Cerebellum (tissue), 4 donors: ENCODE measurements at places on chromosomes 7 and 10. TPM values are rescaled to one million over a fixed set of nuclear protein-coding genes. Genes with fewer than 3 reads are reported as not detected.

The C10orf105 gene
- 1.00 TPM for total RNA-seq

The SPDYE18 gene
- 1.3 TPM for total RNA-seq

The DCLRE1A gene
- total RNA-seq: 12.7 TPM

The MAGI2 gene
- 101 TPM for total RNA-seq

The VGF gene
- total RNA-seq: 21.2 TPM

The LRIT1 gene
- total RNA-seq: not detected

DNA sequence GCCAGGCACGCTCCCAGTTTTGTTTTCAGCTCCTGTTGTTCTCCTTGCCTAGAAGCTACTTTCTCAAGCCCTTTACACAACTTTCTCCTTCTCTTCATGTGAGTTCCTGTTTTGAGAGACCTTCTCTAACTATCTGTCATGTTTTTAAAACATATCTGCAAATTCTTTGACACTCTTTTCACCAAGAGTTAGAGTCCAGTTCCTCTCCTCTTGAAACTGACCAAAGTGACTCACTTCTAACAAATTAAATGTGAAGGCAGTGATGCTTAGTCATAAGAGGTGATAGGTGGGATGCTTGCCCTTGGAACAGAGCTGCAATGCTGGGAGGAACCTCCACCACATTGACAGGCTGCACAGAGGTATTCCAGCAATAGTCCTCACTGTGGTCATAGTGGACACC lies 25.3 kb downstream of the ZSCAN25 start:
- no peak for DNase-seq

DNA sequence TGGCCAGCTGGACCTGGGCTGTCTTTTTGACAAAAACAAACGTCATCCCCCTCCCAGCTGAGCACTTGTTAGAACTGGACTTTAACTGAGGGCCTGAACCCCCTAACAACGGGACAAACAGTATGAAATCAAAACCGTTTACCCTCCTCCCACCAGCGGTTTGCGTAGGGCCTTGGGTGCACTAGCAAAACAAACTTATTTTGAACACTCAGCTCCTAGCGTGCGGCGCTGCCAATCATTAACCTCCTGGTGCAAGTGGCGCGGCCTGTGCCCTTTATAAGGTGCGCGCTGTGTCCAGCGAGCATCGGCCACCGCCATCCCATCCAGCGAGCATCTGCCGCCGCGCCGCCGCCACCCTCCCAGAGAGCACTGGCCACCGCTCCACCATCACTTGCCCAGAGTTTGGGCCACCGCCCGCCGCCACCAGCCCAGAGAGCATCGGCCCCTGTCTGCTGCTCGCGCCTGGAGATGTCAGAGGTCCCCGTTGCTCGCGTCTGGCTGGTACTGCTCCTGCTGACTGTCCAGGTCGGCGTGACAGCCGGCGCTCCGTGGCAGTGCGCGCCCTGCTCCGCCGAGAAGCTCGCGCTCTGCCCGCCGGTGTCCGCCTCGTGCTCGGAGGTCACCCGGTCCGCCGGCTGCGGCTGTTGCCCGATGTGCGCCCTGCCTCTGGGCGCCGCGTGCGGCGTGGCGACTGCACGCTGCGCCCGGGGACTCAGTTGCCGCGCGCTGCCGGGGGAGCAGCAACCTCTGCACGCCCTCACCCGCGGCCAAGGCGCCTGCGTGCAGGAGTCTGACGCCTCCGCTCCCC lies at the start of gene IGFBP1:
IGFBP1 (plus strand) TSS at position 304 of the 808 bp plus-strand sequence; CDS start at position 469, 165 bp downstream.
- DNase-seq: no peak

GRCh38 chr10:32060347-32060746 lies 4.1 kb upstream of the KIF5B start:
- DNase-seq: no peak

GRCh38 chr10:49761789-49762565 lies at the start of gene OGDHL:
OGDHL (minus strand) TSS chr10:49762323; CDS start chr10:49758592, 3,731 bp downstream.
- DNase-seq: peak; percentile 92

DNA sequence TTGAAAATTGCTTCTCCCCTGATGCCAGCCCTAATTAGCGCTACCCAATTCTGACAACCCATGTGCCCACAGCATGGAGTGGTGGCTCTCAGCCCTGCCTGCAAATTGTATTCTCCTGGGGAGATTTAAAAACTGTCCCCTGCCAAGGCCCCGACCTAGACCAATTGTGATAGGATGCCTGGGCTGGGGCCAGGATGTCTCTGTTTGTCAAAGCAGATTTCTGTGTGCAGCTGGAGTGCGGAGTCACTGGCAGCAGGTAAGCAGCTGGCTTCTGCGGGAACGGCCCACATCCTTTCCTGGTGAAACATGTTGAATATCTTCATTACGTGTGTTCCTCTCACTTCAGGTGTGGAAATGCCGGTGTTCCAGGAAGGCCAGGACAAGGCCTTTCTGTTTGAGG lies 238.6 kb downstream of the WDR37 start:
- DNase-seq: no peak

GRCh38 chr10:15391491-15391890 lies 20.4 kb upstream of the FAM171A1 start:
- no peak for DNase-seq

DNA sequence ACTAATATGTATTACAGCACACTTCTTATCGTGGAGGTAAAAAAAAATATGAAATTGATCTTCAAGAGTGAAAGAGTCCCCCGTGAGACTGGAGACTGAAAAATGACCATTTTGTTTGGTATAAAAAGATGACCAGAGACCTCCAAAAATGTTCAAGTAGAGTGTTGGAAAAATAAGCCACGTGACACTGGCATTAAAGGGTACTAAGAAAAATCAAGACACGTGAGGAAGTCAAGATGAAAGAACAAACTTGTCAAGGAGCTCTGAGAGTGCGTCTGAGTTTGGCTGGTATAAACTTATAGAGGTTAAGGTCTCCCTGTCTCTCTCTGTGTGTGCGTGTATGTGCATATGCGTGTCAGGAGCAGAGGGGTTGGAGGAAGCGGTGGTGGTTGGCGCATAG lies 362.7 kb upstream of the COBL start:
- no peak for DNase-seq
